Epithelial cell of esophagus (primary cell): ENCODE measurements at places on chromosomes 7 and 10.

- no peak for DNase-seq
Measured at GRCh38 chr10:113235508-113235907, 285.5 kb downstream of the TCF7L2 start.

DNA sequence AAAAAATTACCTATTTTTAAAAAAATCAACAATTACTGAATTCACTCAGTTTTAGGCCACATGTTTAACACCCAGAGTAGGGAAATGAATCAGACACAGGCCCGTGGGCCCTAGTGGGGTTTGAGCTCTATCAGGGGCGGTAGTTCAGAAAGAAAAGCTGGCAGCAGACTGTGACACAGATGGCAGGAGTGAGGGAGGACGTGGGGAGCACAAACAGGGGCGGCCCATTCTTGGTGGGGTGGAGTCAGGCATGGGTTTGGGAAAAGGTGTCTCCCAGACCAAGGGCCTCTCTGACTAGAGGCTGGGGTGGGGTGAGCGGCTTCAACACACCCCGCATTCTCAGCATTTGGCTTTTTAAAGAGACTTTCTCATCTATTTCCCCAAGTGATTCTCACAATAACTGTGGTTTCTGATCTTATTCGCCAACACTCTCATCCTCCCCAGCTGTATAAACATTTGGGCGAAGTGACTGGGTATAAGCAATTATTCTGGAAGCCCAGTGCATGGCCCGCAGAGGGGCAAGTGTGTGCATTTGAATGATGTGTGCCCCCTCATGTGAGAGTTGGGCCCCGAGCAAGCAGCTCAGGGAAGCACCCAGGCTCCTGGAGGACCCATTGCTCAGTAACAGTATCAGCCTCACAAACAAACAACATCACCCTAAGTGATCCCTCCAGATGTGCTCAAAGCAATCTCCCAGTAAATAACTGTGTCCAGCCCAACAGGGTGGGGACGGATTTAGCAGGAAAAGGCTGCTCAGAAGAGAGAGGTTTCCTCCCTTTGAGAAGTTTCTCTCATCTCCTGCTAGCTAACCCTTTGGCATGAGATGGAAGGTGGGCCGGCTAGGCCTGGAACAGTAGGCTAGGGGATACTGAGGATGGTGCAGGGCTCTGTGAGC is 437.6 kb upstream of the ZMIZ1 start:
- DNase-seq, result no peak

DNA sequence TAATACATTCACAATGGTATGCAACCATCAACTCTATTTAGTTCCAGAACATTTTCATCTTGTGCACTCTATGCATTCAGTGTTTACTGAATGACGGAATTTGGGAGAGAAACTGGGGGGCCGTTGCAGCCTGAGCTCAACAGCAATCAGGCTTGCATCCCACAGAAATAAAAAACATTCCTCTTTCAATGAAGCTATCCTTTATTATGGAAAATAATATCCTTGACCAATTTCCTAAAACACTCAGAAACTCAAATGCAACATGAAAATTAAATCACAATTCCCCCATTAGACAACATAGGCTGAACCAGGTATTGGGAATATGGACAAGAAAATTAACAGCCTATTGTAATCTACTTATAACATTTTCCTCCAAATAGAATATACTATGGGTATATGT is 6.3 kb upstream of the EXOC4 start:
- DNase-seq, result no peak

DNA sequence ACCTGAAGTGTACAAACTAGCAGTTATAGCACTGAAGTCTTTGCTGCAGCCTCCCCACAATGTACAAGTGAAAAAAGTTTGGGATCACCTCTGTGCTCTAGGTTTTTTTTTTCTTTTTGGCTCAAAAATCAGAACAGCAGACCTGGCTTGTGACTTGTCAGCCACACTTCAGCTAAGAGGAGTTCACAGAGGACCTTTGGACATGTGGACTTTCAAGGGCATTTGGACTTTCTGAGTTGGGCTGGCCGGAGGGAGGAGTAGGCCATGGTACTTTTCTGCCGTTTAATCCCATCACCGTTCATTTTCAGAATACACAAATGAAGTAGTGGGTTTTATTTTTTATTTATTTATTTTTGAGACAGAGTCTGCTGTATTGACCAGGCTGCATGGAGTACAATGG is 21.9 kb upstream of the ACSL5 start:
- DNase-seq, result no peak
